ENCODE measurements at places on chromosomes 3 and 15.

- no peak for DNase-seq
Measured at GRCh38 chr3:64074895-64075679, 51.8 kb upstream of the PSMD6 start.

DNA sequence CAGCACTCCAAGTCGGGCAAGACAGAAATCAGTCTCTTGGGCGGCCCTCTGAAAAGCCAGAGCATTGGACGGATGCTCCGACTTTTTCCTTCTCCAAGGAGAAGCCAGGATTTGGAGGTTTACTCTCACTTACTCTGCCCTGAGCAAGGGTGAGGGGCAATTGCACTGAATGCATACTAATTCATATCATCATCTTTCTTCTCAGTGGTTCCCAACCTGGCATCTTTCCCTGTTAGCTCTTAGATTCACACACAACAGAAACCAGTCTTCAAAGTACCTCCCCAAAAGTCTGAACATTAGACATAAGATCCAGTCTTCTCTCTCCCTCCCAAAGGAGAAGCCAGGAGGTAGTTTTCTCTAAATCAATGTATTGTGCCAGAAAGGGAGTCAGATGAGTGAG is 219.2 kb downstream of the GREM1 start:
- no peak for DNase-seq

- DNase-seq = no peak
Measured at GRCh38 chr3:183306798-183307671, 54.0 kb downstream of the B3GNT5 start.

- DNase-seq = no peak
Measured at GRCh38 chr3:152718810-152719209, 116.1 kb upstream of the P2RY1 start.

DNA sequence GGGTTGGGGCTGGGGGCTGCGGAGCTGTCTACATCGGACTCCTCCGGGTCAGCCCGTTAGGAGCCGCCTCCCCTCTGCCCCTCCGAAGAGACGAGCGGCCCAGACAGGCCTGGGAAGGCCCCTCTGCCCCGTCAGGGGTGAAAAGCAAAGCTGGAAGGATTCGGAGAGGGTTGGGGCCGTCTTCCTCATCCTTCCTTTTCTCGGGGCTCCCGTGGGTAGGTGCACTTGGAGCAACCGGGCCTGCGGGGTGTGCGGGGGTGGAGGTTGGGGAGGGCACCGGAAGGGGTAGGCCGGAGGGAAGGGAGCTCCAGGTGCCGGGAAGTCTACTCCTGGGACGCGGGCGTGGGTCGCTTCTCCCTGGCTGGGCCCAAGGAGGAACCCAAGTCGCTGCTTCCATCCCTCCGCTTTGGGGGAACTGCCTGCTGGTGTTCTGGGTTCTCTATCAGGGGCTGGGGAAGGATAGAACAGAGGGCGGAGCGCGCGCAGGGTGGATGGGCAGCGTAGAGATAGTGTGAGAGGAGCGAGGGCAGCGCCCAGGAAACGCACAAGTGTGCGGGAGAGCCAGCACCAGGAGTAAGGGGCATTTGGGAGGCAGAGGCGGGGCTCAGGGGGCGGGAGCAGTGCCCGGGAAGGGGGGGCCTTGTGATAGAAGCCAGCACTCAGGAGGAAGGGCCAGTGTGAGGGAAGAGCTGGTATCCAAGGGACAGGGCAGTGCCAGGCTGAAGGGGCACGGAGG is 590 bp downstream of the POLR2H start:
- no peak for DNase-seq

DNA sequence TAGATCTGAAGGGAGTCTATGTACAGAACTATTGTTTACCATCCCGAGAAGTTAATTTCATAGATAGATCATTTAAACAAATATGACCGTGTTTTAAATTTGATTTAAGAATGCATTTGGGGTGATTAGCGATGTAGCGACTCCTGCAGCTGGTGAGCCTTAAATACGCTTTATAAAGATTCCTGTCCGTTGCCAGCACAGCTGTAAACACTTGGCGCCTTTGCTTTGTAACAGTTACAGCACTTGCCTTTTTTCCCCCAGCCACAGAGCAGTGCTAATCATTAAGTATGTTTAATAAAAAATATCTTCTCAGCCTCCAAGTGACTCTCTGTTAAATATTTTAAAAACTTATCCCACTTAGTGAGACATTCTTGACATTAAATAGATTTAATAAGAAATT is 333.8 kb downstream of the FEZF2 start:
- no peak for DNase-seq

GRCh38 chr15:60396560-60396957 is 1.2 kb downstream of the ANXA2 start:
- DNase-seq = no peak

GRCh38 chr3:85193565-85193964 is 234.8 kb downstream of the CADM2 start:
- no peak for DNase-seq

- DNase-seq = no peak
Measured at GRCh38 chr3:65666448-65667091, 372.1 kb downstream of the MAGI1 start.

DNA sequence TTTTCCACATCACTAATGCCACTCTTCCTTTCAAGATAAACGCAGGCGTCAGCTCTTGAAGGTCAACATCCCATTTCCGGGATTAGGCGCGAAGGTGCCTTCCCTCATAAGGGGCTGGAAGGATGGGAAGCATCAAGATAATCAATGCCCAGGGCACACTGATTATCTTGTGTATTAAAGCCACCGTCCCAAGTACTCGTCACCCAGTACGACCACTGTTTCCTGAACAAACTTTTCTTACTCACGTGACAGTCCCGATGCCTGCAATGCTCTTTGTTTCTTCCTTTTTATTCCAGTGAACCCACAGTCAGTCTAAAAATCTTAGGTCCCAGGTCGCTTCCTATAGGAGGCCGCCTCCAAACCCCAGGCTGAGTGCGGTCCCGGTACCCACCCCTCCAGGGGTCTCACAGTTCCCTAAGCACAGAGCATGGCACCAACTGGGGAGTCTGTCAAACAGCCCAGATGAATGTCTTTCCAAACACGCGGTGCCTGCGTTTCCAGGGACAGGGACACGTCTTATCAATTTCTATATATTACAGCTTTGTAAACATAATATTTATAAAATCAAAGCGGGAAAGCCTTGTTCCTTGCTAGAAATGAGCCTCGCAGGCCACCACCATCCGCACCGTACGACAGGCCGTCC is 589 bp downstream of the ANAPC13 start:
- DNase-seq = no peak

GRCh38 chr3:63662500-63662899 is 10.0 kb downstream of the SNTN start:
- DNase-seq = no peak

DNA sequence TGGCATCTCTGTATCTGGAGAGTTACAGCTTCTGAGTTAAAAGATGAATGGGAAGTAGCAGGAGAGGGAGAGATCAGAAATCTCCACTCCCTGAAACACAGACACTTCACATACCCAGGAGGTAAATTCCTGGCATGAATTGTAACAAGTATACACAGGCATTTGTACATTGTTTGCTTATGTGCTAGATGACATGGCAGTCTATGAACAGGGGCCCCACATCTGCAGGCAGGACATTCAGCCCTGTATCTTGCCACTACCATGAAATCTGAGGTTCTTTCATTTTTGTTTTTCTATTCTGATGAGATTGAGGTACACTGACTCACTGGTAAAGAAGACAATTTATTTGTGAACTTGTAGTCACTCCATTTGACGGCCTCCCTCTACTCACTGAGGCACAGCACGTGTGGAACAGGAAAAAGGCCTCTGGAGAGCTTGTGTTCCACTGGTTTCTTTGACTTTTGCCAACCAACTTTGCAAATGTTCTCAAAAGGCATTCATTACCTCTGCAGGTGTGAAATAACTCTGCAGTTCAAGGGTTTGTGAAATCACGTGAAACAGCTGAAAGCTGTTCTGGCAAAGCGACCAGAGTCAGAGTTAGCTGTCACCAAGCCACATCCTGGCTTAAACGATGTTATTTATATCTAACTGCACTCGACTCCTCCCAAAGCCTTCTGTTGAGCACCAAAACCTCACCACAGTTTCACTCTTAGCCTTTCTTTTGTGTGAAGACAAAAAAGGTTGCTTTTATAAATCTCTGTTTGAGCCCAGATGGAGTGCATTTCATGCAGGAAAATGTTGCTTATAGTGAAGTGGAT is 401.3 kb upstream of the CFAP20DC start:
- DNase-seq = no peak

GRCh38 chr3:43732747-43733425 is 42.1 kb downstream of the ABHD5 start:
- no peak for DNase-seq

GRCh38 chr15:41974041-41974440 is 1.7 kb upstream of the EHD4 start:
- DNase-seq = no peak

DNA sequence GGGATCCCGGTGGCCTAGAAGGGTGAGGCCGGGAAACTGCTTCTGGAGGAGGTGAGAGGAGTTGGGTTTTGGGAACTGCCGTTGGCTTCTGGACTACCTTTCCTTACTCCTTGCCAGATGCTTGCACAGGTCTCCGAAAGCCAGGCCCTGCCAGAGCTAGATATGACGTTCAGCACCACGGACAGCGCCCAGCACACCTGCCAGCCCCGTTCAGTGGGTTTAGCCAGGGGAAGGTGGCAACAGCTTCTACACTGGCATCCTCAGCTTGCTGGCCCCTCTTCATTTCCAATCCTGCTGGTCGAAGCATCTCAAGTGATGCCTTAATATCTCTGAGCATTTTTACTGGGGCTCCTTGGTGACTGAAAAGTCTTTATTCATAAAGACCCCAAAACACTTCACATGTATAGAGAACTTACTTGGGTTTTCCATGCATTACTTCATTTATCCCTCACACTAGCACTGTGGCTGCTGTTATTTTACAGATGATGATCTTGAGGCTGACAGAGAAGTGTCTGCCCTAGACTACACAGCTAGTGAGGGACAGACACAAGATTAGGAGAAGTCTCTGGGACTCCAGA is 21.9 kb downstream of the HCN4 start:
- peak; percentile 35 for DNase-seq

DNA sequence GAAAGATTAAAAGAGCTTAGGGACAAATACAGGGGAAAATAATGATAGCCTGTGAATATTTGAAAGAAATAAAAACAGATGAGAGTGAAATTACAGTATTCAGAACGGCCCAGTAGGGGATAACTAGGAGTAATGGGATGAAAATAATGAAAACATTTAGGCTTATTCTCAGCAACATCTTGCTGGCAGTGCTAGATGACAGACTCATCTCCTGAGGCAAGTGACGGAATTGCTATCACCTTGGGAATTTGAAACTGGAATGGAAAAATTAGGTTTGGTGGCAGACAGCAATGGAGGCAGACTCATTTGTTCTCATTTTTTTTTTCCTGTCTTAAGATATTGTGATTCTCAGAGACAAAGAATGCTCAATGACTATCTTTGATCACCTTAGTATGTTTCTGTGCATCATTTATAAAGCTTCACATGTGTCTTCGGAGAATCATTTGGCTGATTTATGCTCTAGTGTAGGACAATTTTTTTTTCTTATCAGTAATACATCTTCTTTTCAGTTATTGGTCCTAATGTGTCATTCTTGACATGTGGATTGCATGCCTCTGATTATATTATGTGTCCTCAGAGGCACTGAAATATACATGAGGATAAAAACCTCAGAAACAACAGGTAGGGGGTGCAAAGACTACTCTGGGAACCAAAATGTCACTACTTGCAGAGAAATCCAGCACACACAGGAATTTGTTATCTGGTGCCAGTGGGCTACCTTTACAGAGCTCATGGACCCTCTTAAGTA is 711.7 kb downstream of the EDEM1 start:
- no peak for DNase-seq

DNA sequence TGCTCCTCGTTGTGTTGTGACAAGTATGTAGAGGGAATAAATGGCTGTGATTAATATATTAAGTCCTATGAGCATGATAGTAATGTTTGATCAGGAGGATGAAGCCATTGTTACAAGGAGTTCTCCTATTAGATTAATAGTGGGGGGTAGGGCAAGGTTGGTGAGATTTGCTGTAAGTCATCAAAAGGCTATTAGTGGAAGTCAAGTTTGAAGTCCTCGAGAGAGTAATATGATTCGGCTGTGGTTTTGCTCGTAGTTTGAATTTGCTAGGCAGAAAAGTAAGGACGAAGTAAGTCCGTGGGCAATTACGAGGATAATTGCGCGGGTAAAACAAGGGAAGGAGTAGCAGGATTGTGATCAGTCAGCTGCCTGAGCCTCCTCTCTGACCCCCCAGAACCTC is 26.0 kb upstream of the BUB1B start:
- DNase-seq = no peak

DNA sequence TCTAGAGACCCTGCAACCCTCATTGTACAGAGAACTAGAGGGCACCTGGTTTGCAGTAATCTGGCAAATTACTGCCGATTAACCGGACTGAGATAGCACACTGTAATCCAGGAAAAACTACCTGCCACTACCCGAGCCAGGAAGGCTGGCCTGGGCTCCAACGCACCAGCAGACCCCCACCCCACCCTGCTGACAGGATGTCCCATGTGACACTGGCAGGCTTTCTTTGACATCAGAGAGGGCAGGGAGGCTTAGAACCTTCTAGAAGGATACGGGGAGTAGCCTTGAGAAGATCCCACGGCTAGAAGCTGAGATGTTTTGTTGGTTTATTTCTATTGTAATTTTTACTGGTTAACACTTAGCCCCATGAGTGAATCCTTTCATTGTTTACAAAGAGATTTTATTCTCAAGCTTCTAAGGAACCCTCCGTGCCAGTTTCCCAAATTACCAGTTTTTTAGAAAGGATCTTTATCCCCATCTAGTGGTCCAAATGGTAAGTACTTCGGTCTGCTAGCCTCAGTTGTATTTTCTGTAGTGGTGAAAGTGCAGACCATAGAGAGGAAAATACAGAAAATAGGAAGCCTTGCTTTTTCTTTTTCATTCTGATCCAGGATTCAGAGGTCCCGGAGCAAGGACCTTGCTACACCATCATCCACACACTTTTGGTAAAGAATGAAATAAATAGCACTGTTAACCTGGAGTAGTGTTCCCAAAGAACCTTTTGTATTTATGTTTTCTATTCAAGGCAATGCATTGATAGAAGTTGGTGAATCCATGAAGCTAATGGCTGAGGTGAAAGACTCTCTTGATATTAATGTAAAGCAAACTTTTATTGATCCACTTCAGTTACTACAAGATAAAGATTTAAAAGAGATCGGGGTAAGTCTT is 81.9 kb upstream of the ADAMTSL3 start:
- DNase-seq = no peak

DNA sequence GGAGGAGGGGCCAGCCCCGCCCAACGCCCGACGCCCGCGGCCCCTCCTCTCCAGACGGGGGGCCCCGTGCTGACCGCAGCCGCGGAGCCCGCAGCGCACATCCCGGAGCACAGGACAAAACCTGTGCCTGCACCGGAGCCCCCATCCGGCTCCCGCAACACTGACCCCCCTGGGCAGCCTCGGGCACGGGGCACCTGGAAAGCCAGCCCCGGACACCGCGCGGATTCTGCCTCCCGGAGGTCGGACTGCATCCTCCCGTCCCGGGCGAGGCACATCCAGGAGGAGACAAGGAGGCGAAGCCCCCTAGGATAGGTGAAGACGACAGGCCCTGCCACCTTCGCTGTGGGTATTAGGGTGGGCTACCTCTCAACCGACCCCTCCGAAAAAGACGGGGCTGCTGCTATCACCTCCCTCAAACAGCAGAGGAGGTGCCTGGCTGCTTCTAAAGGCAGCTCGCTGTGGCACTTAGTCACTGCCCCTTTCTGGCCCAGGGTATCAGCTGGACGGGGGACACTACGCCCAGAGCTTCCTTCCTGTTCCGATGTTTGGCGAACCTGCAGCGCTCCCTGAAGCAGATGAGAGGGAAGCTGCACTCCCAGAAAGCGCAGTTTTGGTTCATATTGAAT is 10.6 kb downstream of the XXYLT1 start:
- DNase-seq = no peak
